ENCODE measurements at places on chromosomes 5 and 9.

DNA sequence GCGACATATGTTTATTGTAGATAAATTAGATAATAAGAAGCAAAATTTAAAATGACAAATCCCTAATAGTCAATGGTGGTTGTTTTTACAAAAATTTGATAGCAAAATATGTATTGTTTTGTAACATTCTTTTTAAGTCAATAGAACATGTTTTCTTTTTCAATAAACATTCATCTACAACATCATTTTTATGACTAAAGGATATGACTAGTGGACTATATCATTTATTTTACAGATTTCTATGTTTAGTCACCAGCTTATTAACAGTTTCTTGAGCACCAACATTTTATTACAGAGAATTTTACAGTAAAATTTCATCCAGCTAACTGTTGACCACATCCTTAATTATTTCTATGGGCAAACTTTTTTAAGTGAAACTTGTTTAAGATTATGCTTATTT, 114.7 kb upstream of the IL7R start:
- no peak for DNase-seq

DNA sequence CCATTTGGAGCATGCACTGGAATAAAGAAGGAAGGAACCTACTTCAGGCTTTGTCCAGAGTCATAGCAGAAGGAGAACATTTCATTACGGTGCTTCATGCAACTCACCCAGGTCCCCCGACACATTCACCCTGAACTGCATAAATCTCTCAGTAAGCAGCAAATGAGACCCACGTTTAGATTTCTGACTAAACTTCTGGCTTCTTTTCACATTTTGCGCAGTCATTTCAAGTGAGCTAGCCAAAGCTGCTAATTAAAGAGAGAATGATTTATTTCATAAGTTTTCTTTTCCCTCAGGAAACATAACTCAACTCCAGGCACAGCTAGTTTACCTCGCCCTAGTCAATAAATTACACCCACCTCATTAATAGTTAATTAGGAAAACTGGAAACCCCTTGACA, 88.6 kb upstream of the GAS1 start:
- no peak for DNase-seq

DNA sequence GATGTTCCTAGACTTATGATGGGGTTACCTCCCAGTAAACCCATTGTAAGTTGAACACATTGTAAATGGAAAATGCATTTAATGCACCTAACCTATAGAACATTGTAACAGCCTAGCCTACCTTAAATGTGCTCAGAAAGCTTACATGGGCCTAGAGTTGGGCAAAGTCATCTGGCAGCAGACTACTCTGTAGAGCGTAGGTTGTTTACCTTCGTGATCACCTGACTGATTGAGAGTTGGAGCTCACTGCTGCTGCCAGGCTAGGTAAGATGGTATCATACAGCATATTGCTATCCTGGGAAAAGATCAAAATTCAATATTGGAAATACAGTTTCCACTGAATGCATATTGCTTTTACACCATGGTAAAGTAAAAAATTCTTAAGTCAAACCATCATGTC, 95.4 kb downstream of the HTR4 start:
- DNase-seq, result no peak

DNA sequence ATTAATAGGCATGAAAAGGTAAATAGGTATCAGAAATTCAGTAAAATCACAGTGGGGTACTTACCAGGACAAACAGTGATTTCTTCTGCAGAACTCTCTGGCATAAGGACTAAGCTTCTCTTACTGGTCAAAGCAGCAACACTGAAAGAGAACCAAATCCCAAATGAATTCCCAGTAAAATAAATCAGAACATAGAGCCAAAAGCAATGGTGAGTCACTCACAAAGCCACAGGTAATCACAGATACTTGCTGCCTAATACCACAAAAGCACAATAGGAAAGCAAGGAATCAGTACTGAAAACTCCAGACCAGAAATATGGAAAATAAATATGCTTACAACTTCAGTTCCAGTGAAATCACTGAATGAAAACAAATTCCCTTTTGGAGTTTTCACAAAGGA, 50.7 kb downstream of the UIMC1 start:
- no peak for DNase-seq

GRCh38 chr9:38687389-38687842, 32.5 kb downstream of the FAM240B start:
- peak; percentile 37 for DNase-seq

- DNase-seq, result no peak
Measured at GRCh38 chr5:3365501-3366215, 230.0 kb upstream of the IRX1 start.

DNA sequence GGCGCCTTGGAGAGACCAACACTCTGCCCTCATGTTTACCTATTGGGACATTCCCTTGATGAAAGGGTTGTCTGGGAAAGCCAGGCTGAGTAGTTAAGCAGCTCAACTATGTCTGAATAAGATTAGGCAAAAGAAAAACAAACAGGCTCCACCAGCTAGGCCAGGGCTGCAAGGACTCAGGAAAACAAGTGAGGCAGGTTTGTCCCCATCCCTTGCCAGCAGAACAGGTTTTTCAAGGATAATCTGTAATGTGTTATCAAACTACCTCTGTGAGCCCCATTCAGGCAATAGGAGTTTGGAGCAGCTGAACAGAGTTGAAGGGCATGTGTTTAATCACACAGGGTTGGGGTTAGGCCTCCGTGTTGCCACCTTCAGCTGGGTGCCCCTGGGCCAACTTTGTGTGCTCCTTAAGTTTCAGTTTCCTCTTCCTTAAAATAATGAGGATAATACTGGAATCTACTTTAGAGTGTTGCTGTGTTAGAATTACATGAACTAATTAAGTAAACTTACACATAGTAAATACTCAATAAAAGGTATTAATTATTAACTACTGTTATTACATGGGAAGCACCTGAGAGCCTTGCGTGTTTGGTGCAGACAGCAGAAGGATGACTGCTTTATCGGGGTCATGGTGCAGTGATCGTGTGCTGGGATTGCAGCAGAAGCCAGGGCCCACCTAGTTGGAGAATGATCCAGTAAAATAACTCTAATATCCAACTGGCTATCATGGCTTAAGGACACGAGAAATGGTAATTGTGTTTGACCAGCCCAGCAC, 72.1 kb upstream of the ATP10B start:
- no peak for DNase-seq

DNA sequence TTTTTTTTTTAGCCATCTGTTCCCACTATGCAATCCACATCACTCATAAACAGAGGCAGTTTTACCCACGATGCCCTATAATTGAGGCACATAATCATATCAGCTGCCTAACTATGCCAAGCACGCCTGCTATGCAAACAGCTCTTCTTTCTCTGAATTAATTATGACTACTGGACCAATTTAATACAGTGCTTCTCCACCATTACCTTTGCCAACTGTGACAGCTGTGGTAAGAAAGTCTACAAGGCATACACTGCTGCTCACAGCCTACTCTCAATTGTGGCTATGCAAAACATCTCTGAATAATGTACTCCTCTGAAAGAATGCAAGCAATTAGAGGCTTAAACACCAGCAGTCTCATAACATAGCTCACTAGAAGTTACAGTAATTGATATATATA, 97.1 kb downstream of the DTWD2 start:
- DNase-seq, result no peak

GRCh38 chr9:122904466-122904822, 715 bp downstream of the RC3H2 start:
- peak; percentile 40 for DNase-seq

DNA sequence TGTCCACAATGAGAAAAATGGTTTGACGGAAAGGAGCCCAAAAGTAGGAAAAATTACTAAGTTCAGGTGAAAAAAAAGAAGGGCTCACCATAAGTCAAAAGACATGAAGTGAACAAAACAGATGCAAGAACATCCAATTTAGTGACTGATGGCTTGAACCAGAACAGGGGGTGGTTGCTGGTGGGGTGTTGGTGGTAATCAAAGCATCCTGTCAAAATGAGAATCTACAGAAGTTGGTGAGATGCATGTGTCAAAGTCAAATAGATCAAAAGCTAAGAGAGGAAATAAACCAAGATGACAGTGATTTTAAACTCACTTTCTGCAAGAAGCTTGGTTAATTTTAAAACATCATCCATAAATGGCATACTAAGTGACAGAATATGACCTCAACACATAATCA, 117.4 kb downstream of the MLLT3 start:
- DNase-seq, result peak; percentile 59

DNA sequence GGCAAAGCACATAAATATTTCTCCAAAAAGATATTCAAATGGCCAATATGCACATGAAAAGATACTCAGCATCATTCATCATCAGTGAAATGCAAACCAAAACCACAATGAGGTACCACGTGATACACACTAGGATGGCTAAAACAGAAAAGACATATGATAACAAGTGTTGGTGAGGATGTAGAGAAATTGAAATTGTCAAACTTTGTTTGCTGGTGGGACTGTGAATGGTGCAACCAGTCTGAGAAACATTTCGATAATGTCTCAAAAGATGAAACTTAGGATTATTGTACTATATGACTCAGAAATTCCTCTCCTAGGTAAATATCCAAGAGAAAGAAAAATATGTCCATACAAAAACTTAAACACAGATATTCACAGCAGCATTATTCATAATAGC, 8.6 kb upstream of the LHFPL2 start:
- no peak for DNase-seq

DNA sequence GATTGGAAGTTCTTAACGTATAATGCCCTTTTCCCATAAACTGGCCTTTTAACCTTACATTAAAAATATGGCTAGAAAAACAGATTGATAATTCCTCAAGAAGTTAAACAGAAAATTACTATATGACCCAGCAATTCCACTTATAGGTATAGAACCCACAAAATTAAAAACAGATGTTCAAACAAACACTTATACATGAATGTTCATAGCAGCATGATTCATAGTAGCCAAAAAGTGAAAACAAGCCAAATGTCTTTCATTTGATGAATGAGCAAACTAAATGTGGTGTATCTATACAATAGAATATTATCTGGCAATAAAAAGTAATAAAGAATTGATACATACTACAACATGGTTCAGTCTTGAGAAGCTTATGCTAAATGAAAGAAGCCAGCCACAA, 35.5 kb downstream of the POU5F2 start:
- no peak for DNase-seq

DNA sequence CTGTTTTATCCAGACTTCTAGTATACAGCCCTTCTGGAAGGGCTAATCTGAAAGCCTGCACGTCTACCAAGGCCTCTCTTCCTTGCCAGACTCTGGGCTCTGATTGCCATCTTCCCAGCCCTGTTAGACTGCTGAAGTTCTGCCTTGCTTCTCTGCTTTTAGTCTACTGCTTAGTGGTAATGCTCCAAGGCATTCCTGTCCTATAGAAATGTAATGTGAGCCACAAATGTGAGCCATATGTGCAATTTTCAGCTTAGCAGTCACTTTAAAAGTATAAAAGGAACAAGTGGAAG, 32.1 kb downstream of the WNK2 start:
- DNase-seq, result no peak

- peak; percentile 34 for DNase-seq
Measured at GRCh38 chr5:14364576-14365472, 216.8 kb upstream of the OTULINL start.

DNA sequence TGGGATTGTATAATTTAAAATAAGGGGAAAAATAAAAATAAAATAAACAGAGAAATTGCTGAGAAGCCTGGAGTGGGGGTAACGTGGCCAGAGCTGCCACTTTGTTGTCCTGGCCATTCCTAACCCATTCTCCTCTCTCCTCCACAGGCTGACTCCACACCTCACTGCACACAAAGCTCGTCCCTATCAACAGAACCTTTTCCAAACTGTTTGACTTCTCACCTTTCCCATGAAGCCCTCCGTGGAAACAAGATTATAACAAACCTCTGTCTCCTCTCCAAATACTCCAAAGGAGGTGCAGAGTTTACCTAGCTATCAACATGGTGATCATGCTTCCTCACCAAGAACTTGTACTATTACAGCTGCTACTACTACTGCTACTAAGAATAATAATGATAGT, 151.1 kb downstream of the GLIS3 start:
- no peak for DNase-seq

DNA sequence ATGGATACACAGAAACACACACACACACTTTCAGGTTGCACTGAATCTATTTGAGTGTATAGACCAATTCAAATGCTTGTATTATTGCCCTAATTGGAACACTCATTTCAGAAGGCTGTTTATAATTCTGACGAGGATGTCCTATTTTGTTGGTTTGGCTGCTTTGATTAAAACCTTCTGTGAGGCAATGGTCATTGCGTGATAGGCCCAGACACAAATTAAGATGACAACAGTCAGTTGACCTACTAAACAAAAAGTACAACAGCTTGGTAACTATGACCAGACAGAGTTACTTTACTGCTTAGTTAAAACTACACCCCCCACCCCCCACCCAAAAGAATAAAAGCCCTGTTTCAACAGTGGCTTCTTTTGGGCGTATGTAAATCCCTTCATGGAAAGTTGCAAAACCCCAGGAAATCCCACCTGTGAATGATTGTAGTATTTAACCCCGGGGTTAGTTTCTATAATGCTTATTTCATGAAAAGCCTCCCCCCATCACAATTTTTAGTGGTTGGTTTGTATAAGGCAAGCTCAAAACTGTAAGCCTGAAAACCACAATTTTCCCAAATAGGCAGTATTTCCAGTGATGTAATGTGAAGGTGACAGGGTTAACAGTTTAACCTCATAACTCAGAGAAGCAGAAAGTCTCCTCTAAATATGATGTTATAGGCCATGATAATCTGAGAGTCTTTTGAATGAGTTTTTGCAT, 340.8 kb downstream of the FGF10 start:
- DNase-seq, result no peak

DNA sequence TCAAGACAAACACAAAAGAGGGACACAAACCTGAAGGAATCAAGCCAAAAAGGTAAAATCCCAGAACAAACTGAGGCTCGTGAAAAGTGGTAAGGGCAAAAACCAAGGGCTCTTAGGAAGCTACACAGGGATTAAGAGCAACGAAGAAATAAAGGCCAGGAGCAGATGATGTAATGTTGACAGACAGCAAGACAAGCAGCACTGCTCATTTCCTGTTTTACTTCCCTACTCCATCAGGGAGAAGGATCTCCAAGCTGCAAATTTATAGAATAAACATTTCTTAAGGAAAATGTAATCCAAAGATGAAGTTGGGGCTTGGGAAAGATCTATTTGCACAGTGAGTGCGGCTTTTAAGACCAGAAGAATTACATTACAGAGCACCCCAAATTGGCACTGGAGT, 182.3 kb upstream of the MAP1B start:
- DNase-seq, result no peak

DNA sequence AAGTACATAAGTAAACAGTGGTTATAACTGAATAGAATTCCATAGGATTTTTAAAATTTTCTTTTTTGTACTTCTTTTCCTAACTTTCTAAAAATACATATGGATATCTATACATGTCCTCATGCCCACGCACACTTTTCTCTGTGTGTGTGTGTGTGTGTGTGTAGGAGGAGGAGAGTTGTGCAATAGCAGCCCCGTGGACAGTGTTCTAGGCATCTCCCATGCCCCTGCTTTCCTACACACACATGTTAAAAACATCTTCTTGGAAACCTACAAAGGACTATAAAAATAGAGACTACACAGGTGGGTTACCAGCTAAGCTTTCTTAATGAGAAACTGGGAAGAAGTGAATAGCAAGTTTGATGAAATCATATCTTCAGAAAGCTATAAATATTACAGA, 19.8 kb upstream of the HEXB start:
- DNase-seq, result no peak

GRCh38 chr5:7849681-7850394, 1.1 kb downstream of the CFAP90 start:
- no peak for DNase-seq

GRCh38 chr5:15489571-15490235, 10.3 kb upstream of the FBXL7 start:
- no peak for DNase-seq
